Left cardiac atrium (tissue), 4 donors: ENCODE measurements at places on chromosomes 3 and 15.

- no peak for DNase-seq
Measured at GRCh38 chr15:56794165-56794552, 60.9 kb upstream of the ZNF280D start.

DNA sequence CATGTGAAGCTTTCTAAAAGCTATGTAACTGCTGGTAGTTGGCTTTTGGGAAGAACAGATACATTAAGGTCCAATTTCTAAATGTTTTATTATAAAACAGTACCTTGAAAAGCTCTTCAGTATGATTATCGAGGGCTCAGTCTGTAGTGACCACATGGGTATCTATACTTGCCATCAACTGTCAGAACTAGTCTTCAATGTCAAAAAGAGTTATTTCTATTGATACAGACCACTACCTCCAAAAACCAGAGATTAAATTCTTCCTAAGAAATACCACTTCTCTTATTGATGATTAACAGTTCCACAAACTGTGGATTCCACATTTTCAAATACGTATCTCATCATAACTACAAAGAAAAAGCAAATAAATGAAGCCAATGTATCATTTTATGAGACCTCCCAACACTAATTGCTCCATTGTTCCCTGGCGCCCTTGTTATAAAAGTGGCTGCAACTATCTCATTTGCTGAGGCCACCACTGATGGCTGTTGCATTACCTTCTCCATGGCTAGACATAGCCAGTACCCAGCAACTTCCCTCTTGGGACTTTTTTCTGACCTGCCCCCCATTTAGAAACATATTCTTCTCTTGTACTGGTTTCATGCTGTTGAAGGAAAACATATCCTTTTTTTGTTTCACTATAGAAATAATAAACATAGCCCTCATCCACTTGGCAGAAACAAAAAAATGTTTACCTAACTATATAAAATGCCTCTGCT is 33.9 kb upstream of the MBNL1 start:
- no peak for DNase-seq

- no peak for DNase-seq
Measured at GRCh38 chr3:10289787-10290355, 2.9 kb downstream of the GHRL start.

DNA sequence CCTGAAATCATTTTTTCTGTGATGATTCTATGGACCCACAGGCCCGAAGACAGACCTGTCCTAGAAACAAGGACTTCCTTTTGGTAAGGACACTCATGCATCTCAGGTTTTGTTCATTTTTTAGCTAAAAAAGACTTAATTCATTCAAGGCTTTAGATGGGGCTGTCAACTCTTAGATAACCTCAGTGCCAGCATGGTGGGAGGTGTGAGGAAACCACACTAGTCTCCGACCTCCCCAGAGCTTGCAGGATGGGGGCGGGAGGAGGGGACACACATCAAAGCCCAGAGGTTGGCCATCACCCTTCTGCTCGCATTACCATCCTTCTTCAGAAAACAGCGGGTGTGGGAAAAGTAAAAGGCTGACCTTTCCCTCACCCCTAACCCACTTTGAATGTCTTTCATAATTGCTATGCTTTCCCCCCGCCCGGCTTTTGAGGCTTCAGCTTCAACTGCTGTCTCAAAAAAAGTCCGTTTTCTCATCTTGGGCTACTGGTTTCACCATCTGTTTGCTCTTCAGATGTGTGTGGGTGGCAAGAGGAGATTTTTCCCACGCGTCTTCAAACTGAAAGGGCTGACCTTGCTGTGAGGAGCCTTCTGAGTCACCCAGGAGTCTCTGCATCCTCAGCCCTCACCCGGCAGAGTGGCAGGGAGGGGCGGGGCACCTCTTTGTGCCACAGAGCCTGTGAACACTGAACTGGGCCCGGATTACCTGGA is 27.6 kb upstream of the CXCR6 start:
- no peak for DNase-seq

DNA sequence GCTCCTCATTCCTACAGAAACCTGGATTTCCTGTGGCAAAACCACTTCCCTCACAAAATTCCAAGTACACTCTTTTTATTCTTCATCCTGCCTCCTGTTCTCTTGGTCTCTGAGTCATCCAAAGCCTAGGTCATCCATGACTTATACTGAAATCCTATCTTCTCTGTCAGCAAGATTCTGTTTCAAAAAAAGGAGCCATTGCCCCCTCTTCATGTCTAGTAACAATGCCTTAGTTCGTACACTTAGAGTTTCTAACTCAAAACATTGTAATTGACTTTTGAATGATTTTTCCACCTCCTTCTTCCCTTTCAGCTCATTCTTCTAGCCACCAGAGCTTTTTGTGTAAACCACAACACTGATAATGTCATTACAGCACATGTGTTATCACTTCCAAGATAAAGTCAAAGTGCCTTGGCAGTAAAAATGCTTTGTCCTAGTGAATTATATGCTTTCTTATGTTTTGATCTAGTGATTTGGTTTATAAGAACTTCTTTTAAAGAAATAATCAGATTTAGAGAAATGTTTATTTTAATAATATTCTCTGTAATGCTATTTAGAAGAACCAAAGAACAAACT is 256.5 kb upstream of the NECTIN3 start:
- no peak for DNase-seq

DNA sequence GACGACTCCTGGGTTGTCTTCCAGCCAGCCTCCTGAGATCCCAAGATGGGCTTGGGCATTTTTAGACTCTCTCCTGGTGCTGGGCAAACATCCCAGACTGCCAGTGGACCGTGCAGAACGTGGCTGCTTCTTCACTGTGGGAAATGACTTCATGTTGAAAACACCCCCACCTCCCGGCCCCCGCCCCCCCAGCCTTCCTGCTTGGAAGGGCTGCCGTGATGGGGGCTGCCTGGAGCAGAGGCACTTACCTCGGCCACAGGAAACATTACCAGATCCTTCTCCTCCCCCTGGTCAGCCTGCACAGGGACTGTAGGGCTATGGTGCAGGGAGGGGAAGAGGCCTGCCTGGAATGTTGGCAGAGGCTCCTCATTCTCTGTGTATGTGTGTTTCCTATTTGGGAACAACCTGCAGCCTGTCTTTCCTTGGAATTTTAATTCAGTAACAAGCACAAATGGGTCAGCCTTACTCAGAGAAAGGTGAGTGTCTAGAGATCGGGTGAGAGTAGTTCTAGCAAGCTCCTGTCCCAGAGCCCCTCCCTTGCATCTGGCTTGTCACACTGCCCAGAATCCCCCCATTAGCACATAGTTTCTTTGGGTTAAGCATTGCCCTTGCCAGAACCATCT is 90.8 kb downstream of the ANP32A start:
- DNase-seq, result peak; percentile 45

GRCh38 chr3:54878145-54878544 is 49.7 kb downstream of the LRTM1 start:
- no peak for DNase-seq
